ENCODE measurements at places on chromosomes 1 and 21.

GRCh38 chr1:22414244-22414751 is 37.4 kb upstream of the ZBTB40 start:
- no peak for DNase-seq

DNA sequence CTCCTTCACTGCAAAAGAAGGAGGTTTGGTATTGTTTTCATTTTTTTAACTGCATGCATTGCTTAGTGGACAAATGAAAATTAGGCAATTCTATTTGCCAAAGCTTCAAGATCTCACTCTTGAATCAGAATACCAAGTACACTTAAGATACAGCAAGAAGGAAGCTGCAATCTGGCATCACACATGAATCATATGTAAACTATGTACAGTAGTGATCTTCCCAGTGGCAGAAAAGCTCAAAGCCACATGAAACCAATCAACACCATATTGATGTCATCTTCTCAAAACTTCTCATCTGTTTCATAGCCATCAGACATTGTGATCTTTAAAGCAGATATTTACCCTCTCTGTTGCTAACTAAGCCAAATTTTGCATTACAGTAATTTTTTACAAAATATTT is 550.1 kb downstream of the LTN1 start:
- DNase-seq, result no peak

- DNase-seq, result no peak
Observed at GRCh38 chr1:234851450-234852438, 241.8 kb upstream of the IRF2BP2 start.

DNA sequence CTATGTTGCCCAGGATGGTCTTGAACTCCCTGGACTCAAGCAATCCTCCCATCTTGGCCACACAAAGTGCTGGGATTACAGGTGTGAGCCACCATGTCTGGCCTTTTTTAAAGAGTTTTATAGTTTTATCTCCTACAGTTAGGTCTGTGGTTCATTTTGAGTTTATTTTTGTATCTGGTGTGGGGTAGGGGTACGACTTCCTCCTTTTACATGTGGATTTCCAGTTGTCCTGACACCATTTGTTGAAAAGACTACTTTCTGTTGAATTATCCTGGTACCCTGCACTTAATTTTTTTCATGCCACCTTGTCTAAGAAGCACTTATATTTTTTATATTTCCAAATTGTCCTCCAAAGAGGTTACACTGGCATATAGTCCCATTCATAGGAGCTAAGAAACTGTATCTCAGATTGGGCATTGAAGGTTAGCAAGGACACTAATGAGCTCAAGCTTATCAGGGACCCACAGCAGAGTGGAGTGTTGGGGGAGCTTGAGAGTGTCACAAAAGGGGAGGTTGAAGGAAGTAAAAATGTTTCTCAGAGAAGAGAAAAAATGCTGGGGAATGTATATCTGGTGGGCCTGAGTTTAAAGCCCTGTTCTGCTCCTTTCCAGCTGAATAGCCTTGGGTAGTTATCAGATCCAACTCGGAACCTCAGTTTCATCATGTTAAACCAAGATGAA is 23.4 kb upstream of the MEF2D start:
- no peak for DNase-seq
